ENCODE measurements at places on chromosomes 7 and 10.

- no peak for DNase-seq
Measured at GRCh38 chr10:59214160-59214559, 37.7 kb downstream of the PHYHIPL start.

DNA sequence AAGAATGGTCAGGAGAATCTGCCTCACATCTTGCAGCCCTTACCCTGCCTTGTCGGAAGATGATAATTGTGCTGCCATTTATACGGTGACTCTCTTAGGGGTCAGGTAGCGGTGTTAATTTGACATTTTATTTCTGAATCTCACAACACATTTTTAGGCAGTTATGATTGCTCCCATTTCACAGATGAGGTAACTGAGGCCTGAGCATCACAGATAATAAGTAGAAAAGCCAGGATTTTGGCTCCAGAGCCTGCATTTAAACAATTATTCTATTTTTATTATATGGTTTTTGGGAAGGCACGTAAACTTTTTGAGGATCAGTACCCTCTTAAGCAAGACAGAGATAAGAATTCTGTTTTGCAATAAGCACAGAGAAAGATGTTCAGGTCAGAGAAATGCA, 77.3 kb upstream of the SEPHS1 start:
- DNase-seq = no peak

DNA sequence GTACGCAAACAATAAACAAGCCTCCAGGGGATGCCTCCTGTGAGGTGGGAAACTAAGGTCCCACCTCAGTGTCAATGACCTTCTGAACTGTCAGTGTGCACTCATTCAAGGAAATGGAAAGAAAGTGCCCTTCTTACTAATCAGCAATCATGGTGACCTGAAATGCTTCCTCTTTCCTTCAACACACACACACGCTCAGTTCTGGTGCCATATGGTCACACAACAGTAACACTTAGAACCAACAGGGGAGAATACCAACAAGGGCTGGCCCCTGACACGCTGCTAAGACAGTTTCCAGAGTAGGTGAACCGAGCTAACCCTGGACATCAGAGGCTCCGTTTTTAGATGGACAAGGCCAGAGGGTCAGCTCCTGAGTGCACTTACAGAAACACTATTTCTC, 42.1 kb upstream of the EFCAB10 start:
- DNase-seq = no peak

DNA sequence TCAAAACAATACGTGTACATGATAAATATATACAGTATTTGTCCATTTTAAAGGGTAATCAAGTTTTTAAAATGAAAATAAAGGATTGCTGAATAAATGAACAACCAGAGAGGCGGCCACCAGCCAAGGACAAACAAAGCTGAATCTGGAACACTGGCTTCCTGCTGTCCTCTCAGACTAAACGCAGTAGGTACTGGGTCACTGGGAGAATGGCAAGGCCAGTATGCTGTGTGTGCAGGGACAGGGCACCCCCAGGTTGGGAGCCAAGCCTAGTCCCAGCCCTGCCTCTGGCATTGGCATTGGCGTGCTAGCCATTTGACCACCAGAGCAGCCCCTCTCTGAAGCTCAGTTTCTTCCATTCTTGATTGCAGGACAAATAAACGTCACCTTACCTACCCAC, 33.8 kb downstream of the DLG5 start:
- no peak for DNase-seq

DNA sequence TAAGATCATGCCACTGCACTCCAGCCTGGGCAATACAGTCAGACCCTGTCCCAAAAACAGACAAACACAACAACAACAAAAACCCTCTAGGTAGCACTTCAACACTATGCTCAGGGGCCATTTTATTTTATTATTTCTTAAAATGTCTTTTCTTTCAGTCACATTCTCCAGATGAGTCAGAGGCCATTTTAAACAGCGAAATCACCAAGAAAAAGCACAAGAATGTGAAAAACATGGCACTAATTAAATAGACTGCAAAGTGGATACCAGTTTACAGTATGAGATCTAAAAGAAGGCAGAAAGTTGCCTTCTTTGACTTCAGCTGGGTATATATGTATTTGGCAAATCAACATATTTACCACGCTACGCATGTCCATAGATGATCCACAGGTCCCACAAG, 6.1 kb upstream of the FGL2 start:
- no peak for DNase-seq
